ENCODE measurements at places on chromosomes 7 and 10. TPM values are rescaled to one million over a fixed set of nuclear protein-coding genes. Genes with fewer than 3 reads are reported as not detected.

The PTN gene
- total RNA-seq, result 5.9 TPM

The BNIP3 gene
- total RNA-seq, result 70.6 TPM

The EEPD1 gene
- total RNA-seq, result 3.1 TPM

The SORCS1 gene
- not detected for total RNA-seq

The ACSM6 gene
- total RNA-seq, result not detected

The HPS6 gene
- total RNA-seq, result 38.9 TPM

The SKIDA1 gene
- under 0.01 TPM for total RNA-seq

All from placental pericyte (primary cell).